Stimulated activated effector memory CD8-positive, alpha-beta T cell treated with anti-CD3 and anti-CD28 coated beads, Interleukin-12 subunit alpha, Interleukin-12 subunit beta, amount 100 ng/mL, for 72 hours (primary cell): ENCODE measurements at places on chromosomes 6 and 20.

- DNase-seq = no peak
Measured at GRCh38 chr6:79034865-79035264, 43.2 kb downstream of the PHIP start.

DNA sequence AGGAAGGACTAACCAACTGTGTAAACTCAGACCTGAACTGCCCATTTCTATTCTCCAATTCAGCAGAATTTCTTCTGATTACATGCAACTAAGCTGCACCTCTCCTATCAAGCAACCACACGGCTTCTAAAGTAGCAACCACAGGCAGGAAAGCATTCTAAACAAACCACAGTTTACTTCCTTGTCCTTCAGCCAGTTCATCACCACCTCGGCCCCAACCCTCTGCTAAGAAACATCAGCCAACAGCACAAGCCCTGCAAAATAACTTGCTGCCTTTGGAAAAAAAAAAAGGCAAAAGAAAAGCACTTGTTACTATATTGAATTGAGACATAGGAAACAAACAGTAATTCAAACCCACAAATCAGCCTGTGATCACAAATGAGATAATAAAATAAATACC, 140.3 kb downstream of the NFATC2 start:
- no peak for DNase-seq

- DNase-seq = no peak
Measured at GRCh38 chr6:90088009-90088408, 193.7 kb downstream of the GJA10 start.

GRCh38 chr6:140744659-140745320, 1370.3 kb upstream of the CITED2 start:
- no peak for DNase-seq

DNA sequence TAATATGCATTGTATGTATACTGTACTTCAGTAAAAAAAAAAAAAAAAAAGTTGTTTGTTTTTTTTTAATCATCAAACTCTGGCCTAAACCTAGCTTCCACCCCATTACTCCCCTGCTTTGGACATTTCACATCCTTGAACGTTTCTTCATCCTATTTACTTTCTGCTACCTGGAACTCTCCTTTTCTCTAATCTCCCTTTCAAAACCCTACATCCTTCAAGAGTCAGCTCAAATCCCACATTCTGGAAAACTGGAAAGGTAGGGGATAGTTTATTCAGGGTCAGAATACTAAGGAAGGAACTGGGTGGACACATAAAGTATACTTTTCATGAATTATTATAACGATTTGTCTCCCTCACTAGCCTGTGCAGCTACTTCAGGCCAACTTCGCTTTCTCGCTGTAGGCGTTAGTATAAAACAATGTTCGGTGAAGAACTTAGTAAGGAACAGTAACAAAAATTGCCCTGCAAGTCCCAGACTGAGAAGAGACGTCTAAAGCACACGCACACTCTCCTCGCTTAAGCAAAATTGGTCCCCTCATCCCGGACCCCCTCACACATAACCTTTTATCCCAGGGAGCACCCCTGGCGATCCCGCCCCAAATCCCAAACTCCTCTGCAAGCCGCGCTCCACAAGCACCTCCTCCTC, 775 bp downstream of the PIGU start:
- DNase-seq = no peak

GRCh38 chr20:15278041-15278440, 940.6 kb upstream of the FLRT3 start:
- DNase-seq = no peak

- DNase-seq = no peak
Measured at GRCh38 chr20:36856691-36857635, 19.0 kb upstream of the TLDC2 start.

- no peak for DNase-seq
Measured at GRCh38 chr20:46164254-46164653, 46.1 kb downstream of the CD40 start.

DNA sequence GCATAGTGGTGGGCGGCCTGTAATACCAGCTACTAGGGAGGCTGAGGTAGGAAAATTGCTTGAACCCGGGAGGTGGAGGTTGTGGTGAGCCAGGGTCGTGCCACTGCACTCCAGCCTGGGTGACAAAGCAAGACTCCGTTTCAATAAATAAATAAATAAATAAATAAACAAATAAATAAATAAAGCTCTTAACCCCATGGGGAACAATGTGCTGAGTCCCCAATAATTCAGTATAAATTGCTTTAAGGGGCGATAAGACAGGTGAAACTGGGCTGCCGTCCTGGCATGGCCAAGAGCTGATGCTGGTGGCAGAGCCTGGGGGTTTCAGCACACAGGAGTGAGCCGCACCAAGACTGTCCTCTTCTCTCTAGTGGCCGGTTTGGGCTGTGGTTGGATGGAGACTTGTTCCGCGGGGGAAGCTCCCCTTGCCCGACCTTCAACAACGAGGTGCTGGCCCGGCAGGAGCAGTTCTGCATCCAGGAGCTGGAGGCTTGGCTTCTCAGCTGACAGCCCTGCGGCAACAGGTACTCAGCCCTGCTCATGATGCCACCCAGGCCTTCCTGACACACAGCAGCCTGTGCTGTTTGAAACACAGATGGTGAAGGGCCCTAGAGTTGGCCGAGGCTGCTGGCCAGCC, 13.1 kb downstream of the TLDC2 start:
- DNase-seq = no peak

- no peak for DNase-seq
Measured at GRCh38 chr6:98672681-98673475, 161.5 kb upstream of the POU3F2 start.

DNA sequence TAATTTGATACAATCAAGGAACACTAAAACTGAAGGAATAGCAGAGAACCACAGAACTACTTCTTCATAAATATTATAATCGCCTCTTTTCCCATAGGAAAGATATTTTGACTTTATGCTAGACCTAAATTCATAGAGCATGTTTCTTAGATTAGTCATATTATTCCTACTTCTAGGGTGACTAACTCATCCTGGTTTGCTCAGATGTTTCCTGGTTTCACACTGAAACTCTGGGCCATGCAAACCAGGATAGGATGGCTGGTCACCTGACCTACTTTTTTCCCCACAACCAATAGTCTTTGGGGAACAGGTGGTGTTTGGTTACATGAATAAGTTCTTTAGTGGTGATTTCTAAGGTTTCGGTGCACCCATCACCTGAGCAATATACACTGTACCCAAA, 42.8 kb downstream of the MMS22L start:
- DNase-seq = no peak

DNA sequence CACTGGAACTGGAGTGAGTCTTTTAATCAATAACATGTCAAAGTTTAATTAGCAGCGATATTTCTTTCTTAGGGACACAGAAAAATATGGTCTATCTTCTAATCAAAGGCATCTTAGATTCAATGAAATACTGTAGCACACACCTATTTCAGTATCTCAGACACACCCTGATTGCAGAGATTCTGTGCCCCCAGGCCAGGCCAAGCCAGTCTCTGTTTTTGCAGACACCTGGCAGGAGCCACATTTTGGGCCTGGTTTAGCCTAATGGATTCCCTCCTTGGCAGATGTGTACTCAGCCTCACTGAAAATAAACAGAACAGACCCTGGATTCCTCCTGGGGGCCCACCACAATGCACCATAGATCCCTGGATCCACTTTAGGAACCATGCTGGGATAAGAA, 74.8 kb downstream of the LRFN2 start:
- no peak for DNase-seq

DNA sequence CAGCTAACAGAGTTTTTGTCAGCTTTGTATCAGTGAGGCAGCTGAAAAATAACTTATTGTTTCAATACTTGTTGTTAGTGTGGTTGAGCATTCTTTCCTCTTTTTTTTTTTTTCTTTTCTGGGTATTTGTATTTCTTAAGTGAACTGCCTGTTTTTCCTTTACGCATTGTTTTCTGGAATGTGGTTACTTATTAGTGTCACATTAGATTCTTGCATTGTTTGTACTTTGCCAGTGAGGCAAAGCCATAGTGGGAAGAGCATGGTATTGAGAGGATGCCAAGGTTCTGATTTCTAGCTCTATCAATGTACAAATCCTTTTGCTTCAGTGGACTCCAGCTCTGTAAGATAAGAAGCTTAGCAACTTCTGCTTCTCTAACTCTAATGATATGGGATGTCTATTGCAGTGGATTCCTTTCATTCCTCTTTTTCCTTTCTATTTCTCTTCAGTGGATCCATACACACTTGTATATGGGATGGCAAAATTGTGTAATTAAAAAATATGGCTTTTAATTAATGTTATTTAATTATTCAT, 3.9 kb downstream of the CDKAL1 start:
- no peak for DNase-seq

DNA sequence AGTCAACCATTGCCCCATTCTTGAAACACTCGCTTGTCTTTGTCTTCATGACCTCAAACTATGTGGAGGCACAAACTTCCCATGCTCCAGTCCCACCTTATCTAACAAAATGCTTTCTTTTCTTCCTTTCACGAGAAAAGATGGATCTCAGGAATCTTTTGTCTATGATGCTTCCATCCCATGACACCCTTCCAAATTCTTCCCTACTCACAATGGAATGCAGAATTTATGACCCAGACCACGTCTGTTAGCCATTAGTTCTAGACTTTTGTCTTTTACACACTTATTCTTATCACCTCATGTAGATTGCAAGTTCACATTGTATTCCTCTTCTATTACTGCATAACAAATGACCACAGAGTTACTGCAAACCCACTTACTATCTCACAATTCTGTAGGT, 24.2 kb upstream of the LAMP5 start:
- DNase-seq = no peak

DNA sequence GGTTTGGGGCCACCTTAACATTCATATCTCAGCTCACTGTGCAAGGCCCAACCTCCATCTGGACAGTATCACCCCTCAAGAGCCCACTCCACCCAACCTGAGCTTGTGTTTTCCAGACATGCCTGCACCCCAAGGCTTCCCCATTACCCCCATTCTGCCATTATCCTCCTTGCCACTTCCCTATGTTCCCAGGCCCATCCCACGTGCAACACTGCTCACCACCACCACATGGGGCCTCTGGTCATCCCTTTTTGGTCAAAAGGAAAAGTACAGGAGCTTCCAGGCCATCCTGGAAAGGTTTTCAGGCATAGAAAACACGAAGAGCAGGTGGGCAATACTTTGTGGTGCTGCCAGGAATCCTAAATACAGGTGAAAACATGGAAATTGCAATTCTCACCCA, 140.3 kb downstream of the SYNDIG1 start:
- DNase-seq = no peak

- no peak for DNase-seq
Measured at GRCh38 chr6:122740091-122740490, 39.4 kb upstream of the FABP7 start.

DNA sequence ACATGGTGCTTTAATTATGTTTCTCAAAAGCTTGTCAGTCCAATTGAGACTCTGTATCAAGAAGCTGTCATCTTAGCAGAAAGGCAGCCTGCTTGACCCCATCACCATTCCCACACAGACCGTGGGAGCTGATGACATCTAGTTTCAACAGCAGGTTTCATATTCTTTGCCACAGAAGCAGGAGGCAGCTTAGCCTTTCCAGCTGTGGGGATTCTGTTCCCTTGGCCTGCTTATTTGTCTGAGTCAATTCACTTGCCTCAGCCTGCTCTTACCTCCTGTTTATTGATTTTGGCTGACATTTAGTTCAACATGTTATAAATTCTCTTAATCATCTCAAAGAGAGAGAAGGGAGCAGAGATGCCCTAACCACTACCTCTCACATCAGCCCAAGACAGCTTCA, 527.7 kb downstream of the ADGRB3 start:
- DNase-seq = no peak

DNA sequence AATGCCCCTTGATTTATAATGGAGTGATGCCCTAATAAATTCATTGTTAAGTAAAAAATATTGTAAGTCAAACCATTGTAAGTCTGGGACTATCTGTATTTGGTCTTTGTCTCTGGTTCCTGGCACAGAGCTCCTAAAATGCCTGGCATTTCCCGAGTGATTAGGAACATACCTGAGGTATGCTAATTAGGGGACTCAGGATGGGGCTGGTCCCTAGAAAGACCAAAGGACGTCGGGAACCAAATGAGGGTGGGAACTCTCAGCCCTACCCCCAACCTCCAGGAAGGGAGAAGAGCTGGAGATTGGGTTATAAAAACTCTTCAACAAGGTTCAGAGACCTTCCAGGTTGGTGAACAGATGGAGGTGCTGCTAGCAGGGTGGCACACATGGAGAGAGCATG, 82.6 kb upstream of the ARG1 start:
- no peak for DNase-seq

DNA sequence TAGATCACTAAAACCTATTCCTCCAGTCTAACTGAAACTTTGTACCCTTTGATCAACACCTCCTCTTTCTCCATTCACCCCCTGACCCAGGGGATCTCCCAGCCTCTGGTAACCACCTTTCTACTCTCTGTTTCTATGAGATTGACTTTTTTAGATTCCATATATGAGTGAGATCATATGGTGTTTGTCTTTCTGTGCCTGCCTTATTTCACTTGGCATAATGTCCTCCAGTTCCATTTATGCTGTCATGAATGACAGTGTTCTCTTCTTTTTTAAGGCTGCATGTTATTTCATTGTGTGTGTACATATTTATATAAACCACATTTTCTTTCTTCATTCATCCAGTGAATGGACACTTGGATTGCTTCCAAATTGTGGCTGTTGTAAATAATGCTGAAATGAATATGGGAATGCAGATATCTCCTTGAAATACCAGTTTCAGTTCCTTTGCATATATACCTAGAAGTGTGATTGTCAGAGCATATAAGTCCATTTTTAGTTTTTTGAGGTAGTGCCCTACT, 57.7 kb downstream of the DHX35 start:
- no peak for DNase-seq

DNA sequence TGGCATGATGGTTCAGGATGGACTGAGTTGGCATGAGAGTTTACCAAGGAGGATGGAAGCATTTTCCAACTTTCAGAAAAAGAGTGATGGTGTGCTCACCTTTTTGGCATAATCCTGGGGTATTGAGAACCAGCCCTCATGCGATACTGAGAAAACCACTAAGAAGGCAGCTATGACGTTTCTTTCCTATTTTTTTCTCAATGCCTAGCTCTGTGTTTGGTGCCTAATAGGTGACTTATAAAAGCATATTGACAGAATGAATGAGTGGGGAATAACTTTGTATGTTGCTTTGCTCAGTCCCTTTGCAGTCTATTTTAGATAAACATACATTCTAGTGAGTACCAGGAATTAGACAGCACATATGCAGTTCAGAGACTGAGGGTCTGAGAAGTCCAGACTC, 816.3 kb downstream of the DHX35 start:
- no peak for DNase-seq

- peak; percentile 87 for DNase-seq
Measured at GRCh38 chr20:58309591-58310290, at the start of gene RAB22A. Gene RAB22A, plus strand, starts transcription at chr20:58309715. Its CDS starts 262 bp downstream, at chr20:58309977.

GRCh38 chr6:33420491-33421343, 852 bp downstream of the SYNGAP1 start:
- no peak for DNase-seq

DNA sequence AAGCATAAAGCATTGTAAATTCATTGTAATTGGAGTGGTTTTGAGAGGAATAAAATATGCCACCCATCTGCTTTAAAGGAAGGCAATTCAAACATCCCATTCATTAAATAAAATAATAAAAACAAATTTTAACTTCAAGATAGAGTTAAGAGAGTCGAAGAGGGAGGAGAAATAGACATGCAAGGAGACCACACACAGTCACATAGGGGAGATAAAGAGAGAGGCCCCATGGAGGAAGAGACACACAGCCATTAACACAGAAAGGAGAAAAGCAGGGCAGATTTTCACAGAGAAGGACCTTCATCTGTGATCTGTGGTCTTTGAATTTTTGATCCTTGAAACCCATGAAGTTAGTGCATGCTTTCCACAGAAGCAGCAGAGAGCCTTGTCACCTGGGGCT, 214.3 kb upstream of the TCF21 start:
- no peak for DNase-seq

- DNase-seq = no peak
Measured at GRCh38 chr20:25338112-25339023, 52.3 kb downstream of the ABHD12 start.
